ENCODE measurements at places on chromosomes 5 and 9.

- peak; percentile 38 for DNase-seq
Measured at GRCh38 chr9:97740848-97741821, 44.0 kb upstream of the XPA start.

GRCh38 chr5:41921874-41922273 lies 3.2 kb upstream of the FBXO4 start:
- no peak for DNase-seq

DNA sequence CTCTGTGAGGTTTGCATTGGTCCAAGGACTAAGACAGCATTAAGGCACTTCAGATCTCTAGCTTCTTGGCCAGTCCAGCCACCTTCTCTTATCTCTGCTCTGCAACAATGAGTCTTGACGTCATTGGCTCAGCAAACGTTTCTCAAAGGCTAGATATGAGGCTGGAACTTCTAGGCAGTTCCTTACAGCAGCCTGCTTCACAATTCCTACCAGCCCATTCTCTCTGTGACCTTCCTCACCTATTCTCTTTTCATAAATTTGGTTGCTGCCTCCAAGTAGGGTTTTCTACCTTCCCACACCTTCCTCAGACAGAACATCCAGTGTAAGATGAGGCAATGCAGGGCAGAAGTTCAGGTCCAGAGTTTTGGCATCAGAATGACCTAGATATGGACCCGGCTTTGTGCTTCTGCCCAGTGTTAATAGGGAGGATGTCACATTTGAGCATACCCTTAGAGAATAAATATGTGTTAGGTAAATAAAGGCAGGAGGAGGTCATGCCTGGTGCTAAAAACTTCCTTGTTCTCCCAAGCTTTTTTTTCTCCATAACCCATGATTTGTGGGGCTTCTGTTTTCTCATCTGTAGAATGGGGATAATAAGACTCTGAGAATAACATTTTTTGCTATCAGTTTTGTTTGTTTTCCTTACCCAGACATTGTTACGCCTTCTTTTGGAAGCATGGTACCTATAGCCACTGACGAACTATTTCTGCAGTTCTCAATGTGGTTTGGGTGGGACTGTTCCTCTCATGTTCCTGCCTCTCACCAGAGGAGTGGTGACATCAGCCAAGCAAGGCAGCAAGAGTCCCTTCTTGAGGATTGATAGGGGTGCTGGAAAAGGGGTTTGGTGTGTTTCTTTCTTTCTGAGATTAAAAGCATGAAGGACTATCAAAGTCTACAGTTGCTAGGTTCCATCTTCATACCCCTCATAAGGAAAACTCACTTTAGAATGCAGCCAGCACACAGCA lies 220.6 kb upstream of the TRIM32 start:
- DNase-seq = no peak

GRCh38 chr9:73411494-73411893 lies 259.8 kb downstream of the ANXA1 start:
- DNase-seq = no peak

- DNase-seq = no peak
Measured at GRCh38 chr9:85004818-85005413, 335.4 kb downstream of the NTRK2 start.

DNA sequence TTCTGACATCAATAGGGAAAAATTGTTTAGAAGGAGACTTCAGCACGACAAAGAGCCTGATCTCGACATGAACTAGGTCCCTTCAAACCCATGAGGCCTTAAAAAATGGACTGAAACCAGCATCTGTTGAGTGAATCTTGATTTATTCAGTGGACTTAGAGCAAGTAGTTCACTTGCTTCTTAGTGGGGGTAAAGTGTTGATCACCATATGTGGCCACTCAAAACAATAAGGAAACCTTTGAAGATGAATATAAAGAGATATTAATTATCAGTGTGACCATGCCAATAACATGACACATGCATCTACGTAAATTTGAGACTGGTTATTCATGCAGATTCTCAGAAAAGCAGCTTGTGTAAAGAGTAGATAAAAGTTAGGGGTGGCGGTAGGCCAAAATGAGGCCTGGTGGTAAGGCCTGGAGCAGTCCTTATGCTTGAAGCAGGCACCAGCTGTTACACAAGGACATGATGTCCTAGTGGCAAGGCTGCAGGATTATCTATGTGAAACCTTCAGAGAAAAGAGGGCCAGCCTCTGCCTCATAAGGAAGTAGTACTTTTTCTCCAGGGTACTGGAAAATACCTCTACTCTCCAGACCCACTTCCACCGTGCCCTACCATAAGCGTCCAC lies 61.3 kb downstream of the S1PR3 start:
- no peak for DNase-seq

- DNase-seq = no peak
Measured at GRCh38 chr5:178651046-178651810, 24.4 kb upstream of the CLK4 start.

DNA sequence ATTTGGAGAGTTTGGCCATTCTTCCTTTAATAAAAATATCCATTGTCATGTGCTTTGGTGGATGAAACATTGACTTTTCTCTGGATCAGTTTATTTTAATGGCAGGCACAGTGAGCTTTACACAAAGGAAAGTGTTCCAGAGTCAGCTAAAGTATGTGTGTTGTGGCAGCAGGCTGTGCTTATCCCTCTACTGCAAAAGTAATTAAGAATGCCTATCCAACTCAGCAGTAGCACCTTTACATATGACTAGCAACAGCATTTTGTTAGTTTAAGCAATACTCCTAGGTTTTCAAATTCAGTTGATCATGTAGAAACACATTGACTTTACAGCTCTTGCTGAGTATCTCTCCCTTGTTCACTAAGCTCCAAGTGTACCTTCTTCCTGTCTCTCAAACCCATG lies 730.5 kb upstream of the RGMB start:
- no peak for DNase-seq

- DNase-seq = no peak
Measured at GRCh38 chr9:127447416-127448111, 3.6 kb downstream of the RPL12 start.

- DNase-seq = no peak
Measured at GRCh38 chr5:76025069-76025468, 58.1 kb upstream of the SV2C start.

DNA sequence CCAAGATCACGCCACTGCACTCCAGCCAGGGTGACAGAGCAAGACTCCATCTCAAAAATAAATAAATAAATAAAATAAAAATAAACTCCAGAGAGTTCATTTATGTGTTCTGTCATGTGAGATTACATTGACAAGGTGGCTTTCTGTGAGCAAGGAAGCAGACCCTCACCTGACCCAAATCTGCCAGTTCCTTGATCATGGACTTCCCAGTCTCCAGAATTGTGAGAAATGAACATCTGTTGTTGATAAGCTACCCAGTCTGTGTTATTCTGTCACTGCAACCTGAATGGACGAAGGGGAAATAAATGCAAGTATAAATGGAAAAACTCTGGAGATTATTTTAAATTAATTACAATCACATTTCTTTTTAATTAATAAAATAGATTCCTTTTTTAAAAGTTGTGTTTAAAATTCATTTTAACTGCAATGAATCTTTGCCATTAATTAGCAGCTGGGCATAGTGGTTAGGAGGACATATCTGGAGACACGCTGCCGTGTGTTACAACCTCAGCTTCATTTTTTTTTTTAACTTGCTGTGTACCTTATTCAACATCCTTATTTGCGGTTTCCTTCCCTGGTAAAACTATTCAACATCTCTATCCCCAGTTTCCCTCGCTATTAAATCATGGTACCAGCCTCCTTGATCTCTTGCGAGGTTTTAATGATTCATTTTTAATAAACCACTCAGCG lies 376.4 kb downstream of the CHSY3 start:
- DNase-seq = no peak

- DNase-seq = no peak
Measured at GRCh38 chr5:102678267-102679058, 76.6 kb upstream of the PAM start.

GRCh38 chr5:120419127-120419526 lies 45.0 kb upstream of the PRR16 start:
- DNase-seq = no peak

- peak; percentile 91 for DNase-seq
Measured at GRCh38 chr5:181160152-181160754, 12.9 kb downstream of the OR2V2 start.

DNA sequence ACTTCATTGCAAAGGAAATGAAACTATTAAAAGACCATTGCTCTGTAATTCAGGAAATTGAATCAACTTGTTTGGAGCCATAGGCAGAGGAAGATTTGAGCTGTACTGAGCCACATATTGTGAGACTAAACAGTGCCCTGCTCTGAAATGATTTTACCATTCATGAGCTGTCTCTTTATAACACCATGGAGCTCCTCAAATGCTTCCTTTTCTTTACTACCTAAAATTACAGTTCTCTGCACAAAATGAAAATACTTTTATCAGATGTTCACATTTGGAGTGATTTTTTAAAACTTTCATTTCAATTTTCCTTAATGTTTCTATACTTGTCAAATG lies 97.9 kb downstream of the NLN start:
- DNase-seq = no peak

GRCh38 chr5:91366551-91366950 lies 16.6 kb downstream of the ARRDC3 start:
- no peak for DNase-seq

DNA sequence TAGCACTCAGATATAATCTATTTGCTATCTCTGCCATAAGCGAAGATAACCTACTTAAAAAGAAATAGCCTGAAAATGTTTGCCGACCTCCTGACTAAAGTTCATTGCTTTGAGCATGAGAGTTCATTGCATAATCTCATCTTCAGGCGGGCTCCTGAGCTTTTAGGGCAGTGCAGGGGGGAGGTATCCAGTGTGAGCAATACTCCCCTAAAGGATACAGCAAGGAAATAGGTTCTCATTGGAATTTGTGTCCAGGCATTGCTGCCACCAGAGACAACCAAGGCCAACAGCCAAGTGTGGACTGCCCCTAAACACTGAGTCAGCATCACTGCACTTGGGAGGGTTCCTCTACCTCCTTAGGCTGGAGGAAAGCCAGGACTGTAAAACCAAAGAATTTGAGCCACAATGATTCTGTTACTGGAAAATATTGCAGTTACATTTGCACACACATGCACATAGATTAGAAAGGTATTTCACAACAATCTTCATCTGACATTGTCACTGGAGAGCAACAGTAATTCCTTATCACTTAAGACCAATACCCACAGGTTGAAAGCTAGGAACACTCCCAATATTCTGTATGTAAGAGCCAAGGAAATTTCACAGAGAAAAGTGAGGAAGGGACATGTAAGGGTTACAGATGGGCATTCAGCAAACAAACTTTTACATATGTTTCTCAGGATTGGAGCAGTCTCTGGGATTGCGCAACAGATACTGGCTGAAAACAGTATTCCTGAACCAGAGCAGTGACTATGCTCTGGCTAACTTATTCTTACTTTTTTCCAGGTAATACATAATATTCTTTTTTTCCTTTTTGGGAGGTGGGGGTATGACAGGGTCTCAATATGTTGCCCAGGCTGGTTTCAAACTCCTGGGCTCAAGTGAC lies 98.6 kb upstream of the TLE1 start:
- DNase-seq = no peak

- no peak for DNase-seq
Measured at GRCh38 chr9:17472126-17472525, 106.7 kb upstream of the SH3GL2 start.

GRCh38 chr9:129386812-129387177 lies 208.7 kb upstream of the IER5L start:
- no peak for DNase-seq

DNA sequence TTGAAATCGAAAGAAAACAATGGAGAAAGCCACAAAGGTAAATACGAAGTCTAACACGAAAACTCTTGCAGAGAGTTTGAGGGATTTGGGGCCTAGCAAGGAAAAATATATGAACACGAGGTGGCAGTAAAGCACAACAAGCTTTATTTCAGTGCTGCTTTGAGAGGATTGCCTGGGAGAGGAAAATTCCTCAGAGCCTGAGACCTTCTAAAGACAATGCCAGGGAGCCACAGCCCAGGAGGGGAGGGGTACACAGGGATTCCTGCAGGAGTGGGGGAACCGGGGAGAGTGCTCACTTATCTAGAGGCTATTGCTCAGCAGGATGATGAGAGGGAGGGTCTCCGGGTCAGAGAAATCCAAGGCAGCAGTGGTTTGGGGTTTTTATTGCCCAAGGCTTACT lies 134.9 kb upstream of the ADCY2 start:
- DNase-seq = no peak

GRCh38 chr5:113040672-113041260 lies 64.2 kb downstream of the DCP2 start:
- no peak for DNase-seq

DNA sequence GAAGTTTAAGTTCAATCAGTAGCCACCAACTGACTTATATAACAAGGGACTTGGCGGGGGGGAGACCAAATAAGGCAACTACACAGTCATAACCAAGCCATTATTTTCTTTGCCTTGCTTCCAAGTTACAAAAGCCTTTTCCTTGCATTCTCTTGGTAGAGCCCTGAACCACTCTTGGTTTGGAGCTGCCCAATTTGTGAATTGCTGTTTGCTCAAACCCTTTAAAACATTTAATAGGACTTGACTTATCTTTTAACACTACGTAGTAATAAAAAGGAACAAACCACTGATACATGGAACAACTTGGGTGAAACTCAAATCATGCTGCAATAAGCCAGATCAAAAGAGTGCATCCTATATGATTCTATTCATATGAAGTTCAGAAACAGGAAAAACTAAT lies 31.7 kb upstream of the MSH3 start:
- DNase-seq = no peak

DNA sequence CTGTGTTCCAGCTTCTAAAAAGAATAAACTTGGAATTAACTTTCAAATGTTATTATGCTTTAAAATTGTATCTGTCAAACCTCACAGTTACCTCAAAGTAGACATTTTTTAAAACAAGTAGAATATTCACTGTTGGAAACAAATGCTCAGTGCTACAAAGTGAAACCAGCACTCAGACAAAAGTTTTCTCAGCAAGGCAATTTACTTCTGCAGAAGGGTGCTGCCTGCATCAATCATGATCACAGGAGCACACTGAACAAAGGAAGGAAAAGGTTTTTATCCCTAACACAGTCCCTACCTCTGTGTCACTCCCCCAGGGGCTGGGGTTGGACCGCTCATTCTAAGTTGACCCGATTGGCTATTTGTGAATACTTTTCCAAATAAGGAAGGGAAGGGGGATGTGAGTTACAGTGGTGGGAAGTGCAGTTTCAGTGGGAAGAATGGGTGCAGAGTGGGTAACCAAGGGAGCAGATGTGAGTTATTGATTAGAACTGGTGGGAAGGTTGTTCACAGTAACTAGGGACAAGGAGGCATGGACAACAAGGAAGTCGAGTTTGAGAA lies 63.0 kb upstream of the CDK20 start:
- no peak for DNase-seq

DNA sequence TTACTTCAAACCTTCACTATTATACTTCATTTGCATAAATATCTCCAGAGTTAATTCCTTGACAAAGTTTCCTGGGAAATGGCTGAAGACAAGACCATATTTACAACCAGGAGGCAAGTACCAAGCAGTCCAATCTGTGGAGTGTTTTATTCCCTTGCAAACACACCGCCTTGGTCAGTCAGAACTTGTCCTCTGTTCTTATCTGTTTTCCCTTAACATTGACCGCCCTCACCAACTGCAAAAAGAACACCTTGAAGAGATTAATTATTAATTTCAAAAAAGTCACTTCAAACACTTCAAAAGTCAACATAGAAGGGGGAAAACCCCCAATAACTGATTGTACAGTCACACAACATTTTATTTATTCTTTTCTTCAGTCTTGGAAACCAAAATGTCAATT lies 269.0 kb upstream of the RGMB start:
- DNase-seq = no peak

GRCh38 chr9:27150746-27151406 lies 41.9 kb downstream of the TEK start:
- DNase-seq = no peak

Measured in stimulated activated naive CD8-positive, alpha-beta T cell treated with anti-CD3 and anti-CD28 coated beads, Interleukin-15, amount 100 ng/mL, for 72 hours (primary cell).